Activated CD4-positive, alpha-beta T cell treated with anti-CD3 and anti-CD28 coated beads, Interleukin-2, Interleukin-6, amounts not matched to agents 100 ng/mL and 50 ng/mL, durations not matched to agents 16 hours and 8 hours (primary cell): ENCODE measurements at places on chromosomes 6 and 20.

DNA sequence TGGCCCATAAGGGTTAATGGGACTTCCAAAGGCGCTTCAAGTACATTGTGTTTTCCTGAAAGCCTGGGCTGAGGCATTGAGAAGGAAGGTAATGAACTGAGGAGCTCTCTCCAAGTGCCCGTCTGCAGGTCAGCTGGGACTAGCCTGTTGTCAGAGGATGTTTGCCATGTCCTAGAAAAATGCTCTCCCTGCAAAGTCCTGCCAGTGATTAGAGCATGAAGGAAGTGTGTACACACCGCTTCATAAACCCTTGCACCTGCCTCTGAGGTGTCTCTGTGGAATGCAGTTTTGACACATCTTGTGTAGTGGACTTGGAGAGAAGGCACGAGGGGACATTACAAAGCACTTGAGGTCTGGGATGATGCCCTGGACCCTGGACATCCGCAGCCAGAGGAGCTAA is 506.7 kb downstream of the KIF16B start:
- no peak for DNase-seq

DNA sequence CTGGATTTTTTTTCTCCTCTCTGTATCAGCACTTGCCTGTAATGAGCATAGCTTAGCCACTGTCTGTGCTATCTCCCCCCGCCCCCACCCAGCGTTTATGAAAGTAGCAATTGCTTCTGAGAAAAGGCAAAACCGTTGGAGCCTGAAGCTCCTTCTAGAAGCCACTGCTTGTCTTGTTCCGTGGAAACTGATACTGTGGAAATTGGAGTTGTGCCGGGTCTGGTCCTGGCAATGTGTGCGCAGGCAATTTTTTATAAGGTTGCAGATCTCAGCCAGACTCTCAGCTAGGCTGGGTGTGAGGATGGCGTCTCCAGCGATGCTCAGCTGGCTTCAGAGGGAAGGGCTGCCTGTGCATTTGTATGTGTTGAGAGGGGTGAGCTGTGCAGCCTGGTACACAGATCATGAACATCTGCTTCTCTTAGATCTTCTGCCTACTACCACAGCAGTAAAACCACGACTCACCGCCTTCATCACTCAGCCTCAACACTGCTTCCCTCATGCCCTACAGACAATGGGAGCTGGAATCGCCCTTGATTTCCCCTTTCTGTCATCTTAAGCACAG is 72.4 kb upstream of the GTSF1L start:
- peak; percentile 15 for DNase-seq

GRCh38 chr20:4150070-4150441 is 134.7 kb upstream of the RNF24 start:
- no peak for DNase-seq

- no peak for DNase-seq
These were observed 107.3 kb downstream of the NCOA3 start for GRCh38 chr20:47609001-47609400.

DNA sequence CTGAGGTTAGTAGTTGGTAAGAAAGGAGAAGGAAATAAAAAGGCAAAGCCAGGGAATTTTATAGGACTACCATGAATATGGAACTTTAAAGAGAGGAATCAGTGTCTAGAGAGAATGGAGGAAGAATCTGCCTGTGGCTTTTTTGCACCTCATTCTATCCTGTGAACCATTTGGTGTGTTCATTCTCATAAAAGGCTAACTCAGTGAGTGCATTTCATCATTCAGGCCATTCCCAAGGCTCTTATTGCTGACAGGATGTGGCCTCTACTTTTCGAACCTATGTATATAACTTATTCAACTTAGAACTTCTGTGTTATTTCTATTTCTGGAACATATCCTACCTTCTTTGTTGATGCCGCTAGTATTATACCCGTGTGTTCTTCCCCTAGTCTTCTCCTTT is 27.1 kb downstream of the HSF2 start:
- no peak for DNase-seq

DNA sequence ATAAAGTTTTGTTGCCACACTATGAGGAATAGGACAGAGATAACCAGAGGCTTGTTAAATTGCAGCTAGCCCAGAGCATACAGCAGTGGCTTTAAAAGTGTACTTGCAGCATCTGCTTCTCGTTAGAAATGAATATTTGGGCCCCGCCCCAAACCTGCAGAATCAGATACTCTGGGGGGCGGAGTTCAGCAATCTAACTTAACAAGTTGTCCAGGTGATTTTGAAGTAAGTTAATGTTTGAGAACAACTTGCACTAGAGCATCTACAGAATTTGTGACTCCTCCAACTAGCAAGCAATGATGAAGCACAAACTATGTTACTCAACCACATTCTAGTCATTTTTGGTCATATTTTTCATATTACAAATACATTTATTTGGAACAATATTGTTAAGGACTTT is 10.6 kb upstream of the SUPT3H start:
- no peak for DNase-seq

DNA sequence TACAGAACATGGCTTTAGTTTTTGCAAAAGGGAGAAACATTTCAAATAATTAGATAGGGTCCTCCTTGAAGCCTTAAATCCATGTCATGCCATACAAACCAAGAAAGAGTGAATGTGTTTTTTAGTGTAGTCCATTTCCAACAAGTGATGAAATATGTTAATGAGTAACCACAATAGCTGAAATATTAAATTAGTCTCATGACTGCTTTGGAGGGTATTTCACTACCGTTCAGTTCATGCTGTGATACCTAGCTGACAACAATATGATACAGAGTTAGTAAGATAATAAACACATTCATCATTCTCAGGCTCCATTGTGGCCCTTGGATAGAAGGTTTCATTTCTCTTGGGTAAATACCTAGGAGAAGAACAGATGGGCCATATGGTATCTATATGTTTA is 5.8 kb upstream of the ID4 start:
- no peak for DNase-seq

DNA sequence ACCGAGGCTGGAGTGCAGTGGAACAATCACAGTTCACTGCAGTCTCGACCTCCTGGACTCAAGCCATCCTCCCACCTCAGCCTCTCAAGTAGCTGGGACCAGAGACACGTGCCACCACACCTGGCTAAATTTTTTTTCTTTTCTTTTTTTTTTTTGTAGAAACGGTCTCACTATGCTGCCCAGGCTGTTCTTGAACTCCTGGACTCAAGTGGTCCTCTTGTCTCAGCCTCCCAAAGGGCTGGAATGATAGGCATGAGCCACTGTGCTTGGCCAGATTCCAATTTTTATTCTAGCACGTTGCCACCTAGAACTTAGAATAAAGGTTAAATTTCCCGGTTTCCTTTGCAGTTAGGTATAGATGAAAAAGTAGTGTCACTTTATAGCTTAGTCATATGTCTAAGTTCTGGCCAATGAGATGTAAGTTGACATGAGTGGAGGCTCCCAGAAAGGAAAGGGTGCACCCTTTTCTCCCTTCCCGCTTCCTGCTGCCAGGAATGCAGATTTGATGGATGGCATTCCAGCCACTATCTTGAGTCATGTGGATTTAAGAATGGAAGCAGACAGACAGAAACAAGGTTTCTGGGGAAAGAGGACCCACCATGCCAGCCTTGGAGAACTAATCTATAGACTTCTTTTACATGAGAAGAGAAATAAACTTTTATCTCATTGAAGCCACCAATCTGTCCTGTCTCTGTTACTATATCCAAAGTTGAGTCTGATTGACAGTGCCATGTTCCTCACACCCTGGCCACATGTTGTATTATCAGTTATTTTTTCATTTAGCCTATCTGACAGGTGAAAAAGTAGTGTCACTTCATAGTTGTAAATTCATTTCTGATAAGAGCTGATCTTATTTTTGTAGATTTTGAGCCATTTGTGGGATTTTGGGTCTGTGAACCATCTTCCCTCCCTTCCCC is 60.6 kb upstream of the NCOA3 start:
- DNase-seq = no peak

DNA sequence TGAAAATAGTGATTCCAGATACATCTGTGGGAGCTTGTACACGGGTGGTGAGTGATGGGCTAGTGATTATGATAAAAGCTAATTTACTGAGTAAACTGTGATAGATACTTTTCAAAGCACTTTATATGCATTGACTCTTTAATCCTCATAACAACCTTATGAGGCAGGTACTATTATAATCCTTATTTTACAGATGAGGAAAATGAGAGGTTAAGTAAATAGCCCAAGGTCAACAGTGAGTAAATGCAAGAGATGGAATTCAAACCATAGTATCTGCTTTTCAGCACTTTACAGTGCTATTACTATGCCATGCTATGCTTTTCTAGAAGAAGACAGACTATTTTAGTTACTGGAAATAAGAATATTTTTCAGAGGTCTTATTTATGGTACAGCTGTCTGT is 320.9 kb upstream of the CITED2 start:
- DNase-seq = no peak

- DNase-seq = no peak
These were observed 143.2 kb upstream of the SNX9 start for GRCh38 chr6:157679605-157680580.

- DNase-seq = no peak
These were observed 27.7 kb downstream of the HAO1 start for GRCh38 chr20:7912551-7912950.
